Activated naive CD8-positive, alpha-beta T cell treated with anti-CD3 and anti-CD28 coated beads, Interleukin-2, amount 10 ng/mL, durations not matched to agents 7 days and 5 days (primary cell): ENCODE measurements at places on chromosomes 5 and 9. TPM values are rescaled to one million over a fixed set of nuclear protein-coding genes. Genes with fewer than 3 reads are reported as not detected.

The HINT2 gene
- total RNA-seq: 56.4 TPM

GRCh38 chr5:139955616-139956273, 87.4 kb downstream of the NRG2 start:
- DNase-seq: no peak

The G3BP1 gene
- 164 TPM for total RNA-seq

DNA sequence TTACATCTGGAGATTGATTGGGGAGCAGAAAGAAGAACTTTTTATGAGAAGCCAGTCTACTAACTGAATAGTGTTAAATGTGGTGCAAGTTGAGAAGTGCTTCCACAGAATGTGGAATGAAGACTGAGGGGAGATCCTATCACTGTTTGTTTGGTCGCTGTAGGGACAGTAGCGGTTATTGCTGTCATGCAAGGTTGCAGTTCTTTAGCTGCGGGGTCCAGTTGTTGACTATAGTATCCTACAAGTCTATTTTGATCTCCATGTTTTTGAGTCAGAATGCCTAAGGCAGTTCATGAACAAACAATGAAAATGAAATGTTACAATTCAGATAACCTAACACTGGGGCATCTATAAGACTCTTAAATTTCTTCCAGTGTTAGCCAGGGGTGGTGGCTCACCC, 45.3 kb upstream of the PDZD2 start:
- DNase-seq: no peak

- no peak for DNase-seq
Measured at GRCh38 chr5:124550731-124551130, 195.7 kb downstream of the ZNF608 start.

GRCh38 chr5:178305801-178306200, 73.2 kb upstream of the PHYKPL start:
- no peak for DNase-seq

DNA sequence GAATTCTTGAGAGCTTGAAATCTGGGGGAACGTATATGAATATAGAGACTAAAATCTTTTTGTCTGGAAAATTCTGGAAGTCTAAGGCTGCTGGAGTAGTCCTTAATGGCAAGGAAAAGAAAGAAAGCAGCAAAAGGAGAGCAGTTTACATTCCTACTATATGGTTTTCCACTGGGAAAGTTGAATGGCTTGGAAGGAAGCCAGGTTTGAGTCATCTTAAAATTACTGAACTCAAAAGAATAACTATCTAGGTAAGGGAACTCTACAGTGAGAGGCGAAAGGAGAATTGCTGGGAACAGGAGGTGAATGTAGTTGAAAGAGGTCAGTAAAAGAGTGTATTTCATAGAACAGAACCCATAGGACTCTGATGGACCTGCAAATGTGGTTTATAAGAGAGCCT, 258.1 kb upstream of the EDIL3 start:
- DNase-seq: no peak

GRCh38 chr5:60586307-60586901, 113.6 kb downstream of the DEPDC1B start:
- no peak for DNase-seq

- no peak for DNase-seq
Measured at GRCh38 chr5:156444753-156445291, 117.9 kb downstream of the SGCD start.

The FAT2 gene
- total RNA-seq: not detected

- DNase-seq: no peak
Measured at GRCh38 chr9:19754921-19755320, 33.9 kb downstream of the SLC24A2 start.

GRCh38 chr9:27351438-27351837, 54.5 kb upstream of the EQTN start:
- DNase-seq: no peak

DNA sequence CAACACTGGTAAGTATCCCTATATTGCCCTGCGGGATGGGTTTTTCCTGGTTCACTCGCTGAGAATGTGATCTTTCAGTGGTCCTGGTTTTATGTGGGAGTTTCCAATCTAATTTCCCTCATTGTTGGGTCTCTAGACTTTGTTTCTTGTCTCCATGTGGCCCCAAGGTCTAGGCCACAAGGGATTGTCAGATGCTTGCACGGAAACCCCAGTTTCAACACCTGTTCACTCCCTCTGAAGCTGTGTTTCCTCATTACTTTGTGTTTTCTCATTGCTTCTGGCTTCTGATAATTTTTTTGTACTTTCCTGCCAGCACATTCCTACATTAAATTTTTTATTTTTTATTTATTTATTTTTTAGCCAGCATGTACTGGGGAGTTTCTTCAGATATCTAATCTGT, 191.5 kb downstream of the TTLL11 start:
- DNase-seq: no peak

The PFN3 gene
- not detected for total RNA-seq

- no peak for DNase-seq
Measured at GRCh38 chr5:10593531-10594181, 29.8 kb downstream of the ANKRD33B start.

- no peak for DNase-seq
Measured at GRCh38 chr9:130890870-130891687, 5.5 kb downstream of the QRFP start.

The LRRC14B gene
- total RNA-seq: 0.44 TPM

DNA sequence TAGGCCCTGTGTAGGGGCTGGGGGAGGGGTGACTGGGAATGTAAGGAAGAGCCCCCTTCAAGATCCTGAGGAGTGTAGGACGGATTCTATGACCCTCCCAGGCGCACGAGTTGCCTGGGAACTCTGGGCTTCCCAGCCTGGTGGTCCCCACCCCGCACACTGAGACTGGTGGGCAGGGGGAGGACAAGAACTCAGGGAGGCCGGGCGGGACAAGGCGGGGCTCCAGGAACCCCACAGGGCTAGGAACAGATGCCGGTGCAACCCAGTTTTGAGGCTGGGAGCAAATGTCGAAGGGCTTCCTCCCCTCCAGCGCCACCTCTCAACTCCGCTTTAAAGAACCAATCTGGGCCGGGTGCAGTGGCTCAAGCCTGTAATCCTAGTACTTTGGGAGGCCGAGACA, 1.3 kb upstream of the VDAC1 start:
- no peak for DNase-seq

The C9orf153 gene
- total RNA-seq: 0.34 TPM

The ENTREP1 gene
- total RNA-seq: not detected

DNA sequence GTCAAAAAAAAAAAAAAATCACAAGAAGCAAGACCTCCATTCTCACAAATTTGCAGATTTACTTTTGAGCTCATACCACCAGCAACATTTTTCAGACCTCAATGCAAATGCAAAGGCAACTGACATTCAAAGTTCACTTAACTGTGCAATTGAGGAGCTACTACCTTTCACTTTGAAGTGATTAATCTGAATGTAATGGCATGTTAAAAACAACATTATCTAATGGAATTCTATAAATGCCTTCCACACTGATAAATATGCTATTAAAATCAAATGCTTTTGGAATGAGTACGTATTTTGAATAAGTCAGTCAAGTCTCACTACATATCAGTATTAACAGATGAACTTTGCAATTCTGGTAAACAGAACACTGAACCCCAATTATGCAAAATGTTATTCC, 32.3 kb downstream of the UBQLN1 start:
- no peak for DNase-seq

The PGM5 gene
- total RNA-seq: not detected

GRCh38 chr5:11182441-11183080, 421.5 kb upstream of the DAP start:
- DNase-seq: no peak

- no peak for DNase-seq
Measured at GRCh38 chr9:136180586-136180985, 24.3 kb downstream of the LHX3 start.

DNA sequence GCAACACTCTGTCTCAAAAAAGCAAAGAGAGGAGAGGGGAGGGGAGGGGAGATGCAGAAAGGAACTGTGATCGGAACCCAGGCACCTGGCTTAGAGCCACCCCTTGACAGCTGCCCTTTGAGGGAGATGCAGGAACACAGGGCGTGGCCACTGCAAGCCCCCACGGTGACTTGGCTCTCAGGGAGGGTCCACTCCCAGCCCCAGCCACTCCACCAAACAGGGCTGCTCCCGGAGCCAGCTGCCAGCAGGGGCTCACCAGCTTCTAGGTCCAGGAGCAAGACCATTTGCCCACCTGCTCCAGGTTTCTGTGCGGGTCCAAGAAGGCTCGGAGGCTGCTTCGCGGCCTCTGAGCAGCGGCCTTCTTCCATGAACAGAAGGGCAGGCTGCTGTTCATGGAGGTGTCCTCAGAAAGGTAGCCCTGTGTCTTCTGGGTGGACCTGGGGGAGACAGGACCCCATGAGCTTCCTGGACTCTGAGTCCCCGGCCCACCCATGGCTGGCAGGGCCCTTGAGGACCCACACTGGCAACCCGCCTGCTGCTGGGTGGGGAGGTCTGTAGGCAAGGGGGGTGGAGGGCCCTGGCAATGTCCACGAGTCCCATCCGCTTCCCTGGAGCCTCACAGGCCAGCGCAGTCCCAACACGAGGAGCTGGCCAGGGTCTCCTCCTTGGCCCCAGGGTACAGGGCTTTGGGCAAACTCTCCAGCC, 7.9 kb downstream of the C9orf50 start:
- DNase-seq: no peak

The PHF24 gene
- not detected for total RNA-seq

GRCh38 chr5:65394087-65394486, 87.6 kb downstream of the ADAMTS6 start:
- no peak for DNase-seq

The OR13D1 gene
- not detected for total RNA-seq

DNA sequence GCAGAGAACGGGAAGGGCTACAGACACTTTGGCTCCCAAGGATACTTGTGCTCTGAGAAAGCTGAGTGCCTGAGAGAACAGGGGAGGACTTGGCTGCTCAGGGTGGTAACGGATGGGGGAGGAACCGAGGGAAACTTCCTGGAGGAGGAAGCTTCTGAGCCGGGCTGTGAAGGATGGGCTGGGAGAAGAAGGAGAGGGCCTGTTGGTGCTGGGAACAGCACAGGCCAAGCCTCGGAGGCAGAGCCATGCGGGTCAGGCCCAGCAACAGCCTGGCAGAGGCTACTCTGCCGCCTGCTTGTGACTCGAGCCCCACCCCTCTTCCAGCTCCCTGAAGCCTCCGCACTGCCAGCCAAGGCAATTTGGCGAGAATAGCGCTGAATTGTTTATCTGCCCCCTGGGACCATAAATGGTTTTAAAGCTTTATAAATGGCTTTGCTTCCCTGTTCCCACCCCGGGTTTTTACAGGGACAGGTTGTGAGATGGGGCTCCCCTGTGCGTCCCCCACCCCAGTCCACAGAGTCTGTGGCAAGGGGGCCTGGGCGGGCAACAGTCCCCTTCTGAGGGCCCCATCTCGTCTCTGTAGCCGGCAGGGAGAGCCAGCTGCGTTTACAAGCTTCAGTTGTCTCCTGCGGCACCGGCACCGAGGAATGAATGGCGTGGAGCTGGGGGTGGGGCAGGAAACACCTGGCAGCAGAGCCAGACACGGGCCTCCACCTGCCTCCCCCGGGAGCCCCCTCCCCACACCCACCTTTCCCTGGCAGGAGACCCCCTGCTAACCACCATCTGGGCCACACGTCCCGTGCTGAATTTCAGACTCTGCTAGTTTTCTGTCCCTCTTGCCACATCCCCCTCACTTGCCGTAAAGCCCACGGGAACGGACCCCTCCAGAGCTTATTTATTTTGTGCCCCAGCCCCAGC, 24.4 kb downstream of the FAM163B start:
- no peak for DNase-seq

- DNase-seq: no peak
Measured at GRCh38 chr9:37565661-37566618, 10.2 kb downstream of the FBXO10 start.

- no peak for DNase-seq
Measured at GRCh38 chr5:100790170-100790665, 112.9 kb downstream of the ST8SIA4 start.

DNA sequence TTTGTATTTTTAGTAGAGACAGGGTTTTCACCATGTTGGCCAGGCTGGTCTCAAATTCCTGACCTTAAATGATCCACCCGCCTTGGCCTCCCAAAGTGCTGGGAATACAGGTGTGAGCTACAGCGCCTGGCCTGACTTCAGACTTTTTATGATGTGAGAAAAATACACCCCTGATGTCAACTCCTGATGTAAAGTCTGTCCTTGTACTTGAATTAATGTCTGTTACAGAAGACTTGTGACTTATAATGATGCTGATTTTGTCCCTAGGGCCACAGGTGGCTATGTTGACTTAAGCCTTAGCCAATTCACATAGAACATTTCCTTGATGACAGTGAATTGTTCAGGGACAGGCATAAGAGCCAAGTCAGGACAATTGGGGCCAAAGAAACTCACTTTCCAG, 42.5 kb upstream of the MELK start:
- no peak for DNase-seq

DNA sequence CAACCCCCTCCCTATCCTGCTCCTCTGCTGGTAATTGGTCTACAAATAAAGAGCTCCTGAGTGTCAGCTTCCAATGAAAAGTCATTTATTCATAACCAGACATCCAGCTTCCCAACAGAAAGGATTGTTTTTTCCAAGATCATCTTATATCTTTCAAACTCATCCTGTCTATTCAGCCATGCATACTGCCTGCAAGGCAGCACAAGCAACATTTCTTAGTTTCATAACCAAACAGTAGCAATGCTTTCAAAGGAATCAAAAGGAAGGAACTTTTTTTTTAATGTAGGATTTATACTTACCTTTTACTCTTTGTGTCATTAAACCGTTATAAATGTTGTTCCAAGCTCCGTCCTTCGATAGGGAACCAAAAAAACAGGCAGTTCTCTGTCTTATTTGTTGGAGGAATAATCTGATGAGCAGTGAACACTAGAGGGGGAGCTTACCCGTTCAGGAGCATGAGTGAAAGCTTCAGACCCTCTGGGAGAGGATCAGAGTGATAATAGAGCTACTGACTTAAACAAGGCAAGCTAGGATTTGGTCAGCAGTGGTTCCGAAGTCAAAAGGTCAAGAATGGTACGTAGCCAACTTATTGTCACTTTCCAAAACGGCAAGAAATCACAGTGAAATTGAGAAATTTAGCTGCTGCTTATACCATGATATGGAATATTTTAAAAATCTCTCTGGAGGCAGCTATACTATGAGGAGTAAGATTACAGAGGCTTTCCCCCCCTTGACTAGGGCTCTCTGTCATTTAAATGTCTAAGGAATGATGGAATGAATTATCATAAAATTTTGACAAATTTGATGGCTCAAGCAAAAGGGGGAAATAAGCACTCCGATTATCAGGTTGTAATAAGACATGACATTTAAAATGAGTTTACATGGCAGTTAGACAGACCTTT, 892.9 kb downstream of the NR2F1-AS1 start:
- no peak for DNase-seq
